ENCODE measurements at places on chromosomes 12 and 14. TPM values are rescaled to one million over a fixed set of nuclear protein-coding genes. Genes with fewer than 3 reads are reported as not detected.

- no peak for DNase-seq
Measured at GRCh38 chr14:105748204-105748578, 221.8 kb downstream of the TMEM121 start.

DNA sequence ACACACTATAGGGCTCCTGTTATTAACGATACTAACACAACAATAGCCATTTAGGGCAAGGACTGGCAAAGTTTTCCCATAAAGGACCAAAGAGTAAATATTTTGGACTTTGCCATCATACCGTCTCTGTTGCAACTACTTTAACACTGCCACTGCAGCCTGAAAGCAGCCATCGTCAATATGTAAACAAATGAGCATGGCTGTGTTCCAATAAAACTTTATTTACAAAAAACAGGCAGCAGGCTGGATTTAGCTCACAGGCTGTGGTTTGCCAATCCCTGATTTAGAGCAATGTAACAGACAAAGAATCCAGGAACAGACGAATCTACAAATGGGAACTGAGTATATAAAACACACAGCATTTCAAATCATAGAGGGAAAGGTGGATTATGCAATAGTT, 84.1 kb downstream of the FRMD6 start:
- DNase-seq = no peak

GRCh38 chr12:122886851-122887818, 8.8 kb downstream of the VPS37B start:
- DNase-seq = no peak

DNA sequence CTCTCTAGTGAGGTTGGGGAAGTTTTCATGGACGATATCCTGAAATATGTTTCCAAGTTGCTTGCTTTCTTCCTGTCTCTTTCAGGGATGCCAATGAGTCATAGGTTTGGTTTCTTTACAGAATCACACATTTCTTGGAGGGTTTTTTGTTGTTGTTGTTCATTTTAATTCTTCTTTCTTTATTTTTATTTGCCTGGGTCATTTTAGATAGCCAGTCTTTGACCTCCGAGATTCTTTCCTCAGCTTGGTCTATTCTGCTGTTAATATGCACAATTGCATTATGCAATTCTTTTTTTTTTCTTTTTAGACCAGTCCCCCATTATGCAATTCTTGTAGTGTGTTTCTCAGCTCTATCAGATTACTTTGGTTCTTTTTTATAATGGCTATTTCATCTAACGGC, 338.9 kb downstream of the AEBP2 start:
- no peak for DNase-seq

DNA sequence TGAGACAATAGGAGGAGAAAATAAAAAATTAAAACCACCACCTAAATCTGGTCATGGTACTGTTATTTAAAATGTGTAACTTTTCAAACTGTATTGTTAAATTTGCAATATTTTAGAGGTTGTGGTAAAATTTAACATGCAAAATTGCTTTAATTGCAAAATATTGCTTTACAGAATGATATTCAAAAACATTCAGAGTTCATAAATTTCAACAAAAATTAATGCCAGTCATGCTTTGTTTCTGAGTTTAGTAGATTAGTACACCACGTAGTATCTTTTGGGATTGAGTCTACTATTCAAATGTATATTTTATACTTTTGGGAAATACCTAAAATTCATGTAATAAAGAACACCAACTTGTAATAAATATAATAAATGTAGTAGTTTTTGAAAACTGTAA, 18.3 kb downstream of the ETFRF1 start:
- DNase-seq = no peak

GRCh38 chr14:33376510-33376909, 437.8 kb downstream of the NPAS3 start:
- DNase-seq = no peak

DNA sequence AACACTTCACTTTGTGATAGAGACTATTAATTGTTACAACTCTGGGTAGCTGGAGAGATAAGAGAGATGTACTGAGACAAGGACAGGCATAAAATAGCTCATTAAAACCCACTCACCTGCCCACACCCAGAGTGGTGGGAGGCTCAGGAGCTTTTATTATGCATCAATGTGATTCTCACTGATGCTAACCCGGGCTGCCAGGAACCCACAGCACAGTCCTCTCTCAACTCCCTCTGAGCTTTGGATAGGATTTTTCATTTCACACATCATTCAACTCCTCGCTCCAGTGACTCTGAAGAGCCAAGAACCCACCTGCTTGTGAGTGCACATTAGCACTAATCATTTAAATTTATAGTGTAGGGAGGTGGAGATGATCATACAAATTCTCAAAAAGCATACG, 827.9 kb downstream of the FLRT2 start:
- no peak for DNase-seq

DNA sequence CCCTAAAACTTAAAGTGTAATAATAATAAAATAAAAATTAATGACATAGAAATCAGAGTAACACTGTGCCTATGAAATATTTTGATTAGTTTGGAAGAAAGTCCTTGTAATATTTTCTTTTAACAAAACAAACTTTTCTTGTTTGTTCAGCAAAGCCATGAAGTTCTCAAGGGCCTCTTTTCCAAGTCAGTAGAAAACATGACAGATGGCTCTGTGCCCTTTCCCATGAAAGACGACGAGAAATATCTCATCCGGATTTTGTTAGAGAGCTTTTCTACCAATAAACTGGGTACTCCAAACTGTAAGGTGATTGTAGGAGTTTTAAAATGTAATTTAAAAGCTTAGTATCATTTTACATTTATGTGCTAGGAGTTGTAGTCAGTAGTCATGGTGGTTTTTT, 54.5 kb upstream of the ASPG start:
- DNase-seq = no peak

DNA sequence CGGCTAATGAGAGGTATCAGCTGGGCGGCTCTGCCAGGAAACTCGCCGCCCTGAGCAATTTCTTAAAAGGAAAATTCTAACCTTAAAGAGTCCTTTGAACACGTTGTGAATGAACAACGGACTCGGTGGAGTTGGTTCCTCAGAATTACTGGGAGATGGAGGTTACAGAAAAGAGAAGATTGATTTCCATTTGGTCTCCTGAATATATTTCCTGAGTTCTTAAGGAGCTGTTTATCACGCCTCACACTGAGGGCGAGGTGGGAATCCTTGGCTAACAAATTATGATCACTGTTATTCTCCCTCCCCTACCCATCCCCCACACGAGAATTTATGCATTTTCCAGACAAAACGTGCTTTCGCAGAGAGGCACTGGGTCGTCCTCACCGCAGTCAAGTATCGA, 194.5 kb upstream of the C14orf180 start:
- no peak for DNase-seq

DNA sequence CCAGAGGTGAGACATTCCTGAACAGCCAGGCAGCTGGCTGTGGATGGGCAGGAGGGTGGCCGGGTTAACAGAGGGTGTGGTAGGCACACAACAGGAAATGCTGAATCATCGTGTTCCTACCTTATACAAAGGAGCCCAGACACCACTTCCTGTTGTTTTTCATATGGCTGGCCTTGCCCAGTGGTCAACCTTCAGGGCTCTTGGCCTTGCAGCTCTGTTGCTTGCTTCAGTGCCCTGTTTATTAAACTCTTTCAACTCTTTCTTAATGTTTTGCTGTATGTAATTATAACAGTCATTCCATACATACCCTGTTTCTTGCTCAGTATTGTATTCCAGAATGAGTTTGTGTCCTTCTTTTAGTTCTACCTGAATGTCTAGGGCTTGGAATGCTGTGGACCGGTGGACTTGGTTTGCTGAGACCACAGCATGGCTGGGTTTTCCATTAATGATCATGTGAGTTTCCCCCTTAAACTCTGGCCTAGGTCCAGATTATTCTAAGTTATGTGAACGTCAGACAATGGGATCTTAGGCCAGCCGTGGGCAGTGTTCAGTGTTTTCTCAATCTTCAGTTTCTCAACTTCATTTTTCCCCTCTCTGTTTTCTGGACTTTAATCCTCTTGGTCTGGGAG, 11.9 kb downstream of the CFAP54 start:
- no peak for DNase-seq

DNA sequence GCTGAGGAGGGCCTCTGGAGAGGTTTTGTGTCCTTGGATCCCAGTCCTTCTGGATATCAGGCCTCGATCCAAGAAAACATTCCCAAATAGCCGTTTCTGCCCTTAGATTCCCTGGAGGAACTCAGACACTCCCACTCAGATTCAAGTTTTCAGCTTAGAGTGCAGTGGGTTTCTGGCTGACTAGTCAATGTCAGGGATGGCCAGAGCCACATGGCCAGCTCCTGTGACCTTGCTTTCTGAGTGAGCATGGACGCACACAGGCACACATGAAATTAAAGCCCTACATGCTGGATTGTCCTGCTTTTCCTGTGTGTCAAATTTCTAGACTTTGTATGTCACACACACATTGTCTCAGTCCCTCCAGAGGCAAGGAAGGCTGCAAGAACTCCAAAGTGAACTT, 86.2 kb downstream of the TNFAIP2 start:
- DNase-seq = no peak

- no peak for DNase-seq
Measured at GRCh38 chr12:3913278-3913677, 40.1 kb upstream of the PARP11 start.

- no peak for DNase-seq
Measured at GRCh38 chr14:30114051-30114450, 186.4 kb upstream of the PRKD1 start.

GRCh38 chr12:118536306-118536906, 160.1 kb downstream of the SUDS3 start:
- DNase-seq = peak; percentile 49

DNA sequence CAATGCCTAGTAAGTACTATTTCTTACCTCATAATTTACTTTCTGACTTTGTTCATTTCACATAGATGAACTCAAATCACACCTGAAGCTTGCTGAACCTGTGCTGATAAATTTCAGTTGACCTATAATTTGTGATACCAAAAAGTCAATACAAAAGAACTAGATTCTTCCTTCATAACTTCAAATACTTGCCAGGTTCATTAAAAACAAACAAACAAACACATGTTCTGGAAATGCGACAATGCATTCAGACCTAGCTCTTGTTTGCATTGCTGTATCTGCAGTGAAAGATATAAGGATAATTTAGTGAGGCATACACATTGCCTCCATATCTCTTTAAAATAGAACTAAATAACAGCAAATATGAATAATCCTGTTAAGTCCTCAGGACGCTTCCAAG, 221.3 kb downstream of the GXYLT1 start:
- no peak for DNase-seq

DNA sequence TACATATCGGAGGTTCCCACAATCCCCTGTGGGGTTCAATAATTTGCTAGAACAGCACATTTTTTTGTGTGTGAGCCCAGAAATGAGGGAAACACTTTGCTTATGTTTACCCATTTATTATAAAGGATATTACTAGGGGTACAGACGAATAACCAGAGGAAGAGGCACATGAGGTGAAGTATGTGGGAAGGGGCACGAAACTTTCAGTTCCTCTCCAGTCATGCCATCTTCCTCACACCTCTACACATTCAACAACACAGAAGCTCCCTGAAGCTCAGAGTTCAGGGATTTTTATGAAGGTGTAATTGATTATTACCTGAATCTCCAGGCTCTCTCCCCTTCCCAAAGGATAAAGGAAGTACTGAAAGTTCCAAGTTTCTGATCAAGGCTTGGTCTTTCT, 30.2 kb upstream of the DYRK2 start:
- DNase-seq = no peak

KCNA1 gene
- 0.05 TPM for total RNA-seq

SIX1 gene
- total RNA-seq = 79.6 TPM

FOXM1 gene
- 12.7 TPM for total RNA-seq
